ENCODE measurements at places on chromosomes 4 and X.

DNA sequence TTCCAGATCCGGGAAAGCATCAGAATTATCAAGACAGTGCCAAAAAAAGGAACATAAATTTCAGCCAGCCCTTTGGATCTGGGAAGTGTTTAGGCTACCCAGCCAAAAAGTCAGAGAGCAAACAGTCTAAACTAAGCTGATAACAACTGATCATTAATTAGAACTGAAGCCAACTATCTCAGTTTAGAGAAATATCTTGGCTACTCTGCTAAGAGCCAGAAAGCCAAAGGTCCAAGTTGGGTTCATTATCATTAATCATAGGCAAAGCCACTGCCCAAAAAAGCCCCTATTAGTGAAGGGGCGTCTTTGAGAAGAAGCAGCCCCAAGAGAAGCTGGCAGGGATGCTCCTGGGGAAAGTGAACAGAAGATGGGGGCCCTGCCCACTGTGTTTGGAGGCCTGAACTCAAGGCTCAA, 37.0 kb upstream of the SHISA3 start:
- no peaks in the 10 kb centered on the region for H3K36me3 ChIP-seq
- no peak overlapping the region for H3K27ac ChIP-seq
- DNase-seq = no peak

GRCh38 chr4:113958766-113959538, 20.5 kb downstream of the ARSJ start:
- H3K27ac ChIP-seq = no peak overlapping the region
- H3K27me3 ChIP-seq = no peaks in the 10 kb centered on the region
- DNase-seq = no peak

DNA sequence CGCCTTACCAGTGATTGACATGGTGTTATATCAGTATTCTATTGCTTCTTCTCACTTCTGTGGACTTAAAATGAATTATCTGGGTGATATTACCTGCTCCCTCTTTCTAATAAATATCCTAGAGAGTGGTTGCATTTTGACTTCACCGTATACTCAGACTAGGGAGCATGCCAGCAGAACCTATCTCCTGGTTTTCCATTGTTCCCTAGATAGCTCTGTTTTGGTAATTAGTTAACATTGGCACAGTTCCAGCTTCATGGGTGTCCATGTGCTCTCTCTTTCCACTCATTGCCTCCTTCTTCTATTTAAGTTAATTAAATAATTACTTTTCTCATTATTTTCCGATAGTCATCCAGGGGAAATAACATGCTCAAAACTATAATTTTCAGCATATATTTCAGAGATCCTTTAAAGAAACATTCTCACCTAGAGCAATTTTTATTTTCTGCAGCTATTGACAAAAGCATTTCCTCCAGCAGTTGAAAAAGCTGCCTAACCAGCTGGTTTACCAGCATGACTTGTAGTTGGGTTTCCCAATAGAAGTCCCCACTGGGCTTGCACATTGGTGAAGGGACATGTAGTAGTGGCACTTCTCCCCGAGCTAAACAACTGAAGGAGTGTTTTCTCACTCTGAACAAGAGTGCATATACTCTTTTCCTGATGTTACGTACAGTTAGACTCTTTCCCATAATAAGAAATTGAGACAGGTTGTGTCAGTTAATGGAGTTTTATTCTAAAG, 27.9 kb upstream of the PAPSS1 start:
- no peaks in the 10 kb centered on the region for H3K4me1 ChIP-seq
- H3K36me3 ChIP-seq = no peaks in the 10 kb centered on the region
- no peaks in the 10 kb centered on the region for H3K27me3 ChIP-seq
- DNase-seq = no peak
- no peak overlapping the region for H3K4me3 ChIP-seq

GRCh38 chr4:113560579-113560978, 201.0 kb downstream of the CAMK2D start:
- no peak for DNase-seq
- no peak overlapping the region for H3K27ac ChIP-seq
- H3K4me3 ChIP-seq = no peak overlapping the region

DNA sequence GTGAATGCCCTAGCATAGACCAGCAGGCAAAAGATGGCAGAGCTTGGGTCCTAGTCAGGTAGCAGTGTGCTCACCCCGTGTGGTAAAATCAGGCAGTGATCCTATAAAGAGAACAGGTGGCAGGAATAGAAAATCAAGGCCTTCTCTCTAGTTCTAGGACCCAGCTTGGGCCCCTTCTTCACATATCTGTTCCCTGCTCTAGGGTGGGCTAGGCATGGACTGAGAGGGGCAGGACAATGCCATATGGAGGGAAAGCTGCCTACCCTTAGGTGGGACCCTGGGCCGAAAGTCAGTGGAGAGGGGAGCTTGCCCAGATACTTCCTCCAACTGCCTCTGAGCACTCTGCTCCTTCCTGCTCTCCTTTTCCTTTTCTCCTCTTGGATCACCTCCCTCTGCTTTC, 117.4 kb upstream of the NALF2 start:
- no peaks in the 10 kb centered on the region for H3K27me3 ChIP-seq
- DNase-seq = no peak
- H3K4me3 ChIP-seq = no peak overlapping the region
- H3K36me3 ChIP-seq = no peaks in the 10 kb centered on the region

- H3K4me3 ChIP-seq = no peak overlapping the region
- no peaks in the 10 kb centered on the region for H3K4me1 ChIP-seq
- H3K27ac ChIP-seq = no peak overlapping the region
Observed at GRCh38 chrX:13752646-13753045, 18.1 kb downstream of the OFD1 start.

DNA sequence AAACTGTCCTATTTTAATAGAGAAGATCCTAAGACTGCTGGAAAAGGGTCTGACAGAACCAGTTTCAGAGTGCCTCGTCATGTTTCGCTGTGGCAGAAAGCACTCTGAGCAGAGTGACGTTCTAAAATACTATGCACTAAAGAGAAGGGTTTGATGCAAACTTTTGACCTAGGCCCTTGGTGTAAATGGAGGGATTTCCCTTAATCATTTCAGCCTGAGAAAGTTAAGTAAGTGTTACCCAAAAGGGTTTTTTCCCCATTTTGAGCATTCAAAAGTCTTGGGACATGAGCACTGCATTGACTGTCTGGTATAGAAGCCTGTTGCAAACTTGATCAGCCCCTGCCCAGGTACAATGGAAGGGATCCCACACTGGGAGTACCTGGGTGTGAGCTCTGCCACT, 157.5 kb upstream of the ATOH1 start:
- H3K4me1 ChIP-seq = no peaks in the 10 kb centered on the region
- H3K27me3 ChIP-seq = no peaks in the 10 kb centered on the region
- H3K27ac ChIP-seq = no peak overlapping the region
- H3K36me3 ChIP-seq = no peaks in the 10 kb centered on the region
- H3K4me3 ChIP-seq = no peak overlapping the region

DNA sequence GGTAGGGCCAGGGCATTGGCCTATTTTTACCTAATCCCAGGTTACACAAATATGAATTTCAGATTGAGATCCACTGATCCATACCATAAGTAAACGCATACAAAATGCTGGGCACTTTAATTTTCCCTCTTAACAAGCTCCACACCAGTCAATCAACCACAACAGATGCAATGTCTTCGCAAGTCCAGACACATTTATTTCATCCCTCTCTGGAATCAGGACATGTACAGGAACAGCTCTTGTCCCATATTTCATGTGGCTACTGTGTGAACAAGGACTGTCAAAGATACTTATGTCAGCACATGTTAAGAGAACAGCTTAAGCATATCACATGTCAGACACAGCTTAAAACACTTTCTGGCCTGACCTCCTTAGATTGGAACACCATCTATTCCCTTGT, 145.9 kb downstream of the PPP3CA start:
- no peak overlapping the region for H3K27ac ChIP-seq
- H3K4me3 ChIP-seq = no peak overlapping the region
- no peaks in the 10 kb centered on the region for H3K36me3 ChIP-seq
- peaks cover 2% of the 10 kb centered on the region for H3K4me1 ChIP-seq
- no peaks in the 10 kb centered on the region for H3K27me3 ChIP-seq
- no peak for DNase-seq

DNA sequence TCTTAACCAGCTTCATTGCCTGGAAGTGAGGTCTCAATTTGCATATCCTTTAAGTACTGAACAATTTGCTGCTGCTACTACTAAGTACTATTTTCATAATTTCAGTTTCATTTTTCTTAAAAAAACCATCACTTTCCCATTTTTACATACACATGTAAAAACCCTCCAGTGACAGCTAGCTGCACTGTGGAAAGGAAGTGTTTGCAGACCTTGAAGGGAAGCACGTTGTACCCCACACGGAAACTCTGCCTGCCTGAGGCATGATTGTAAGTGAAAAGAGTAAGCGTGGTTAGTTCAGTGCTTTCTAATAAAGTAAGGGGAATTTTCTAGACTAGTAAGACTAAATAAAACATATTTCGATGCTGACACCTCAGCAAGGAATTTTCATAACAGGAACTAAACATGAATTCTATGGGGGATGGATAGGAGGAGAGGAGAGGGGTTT, 103.6 kb downstream of the RAPGEF2 start:
- no peaks in the 10 kb centered on the region for H3K27me3 ChIP-seq
- no peak overlapping the region for H3K4me3 ChIP-seq
- H3K27ac ChIP-seq = no peak overlapping the region
- no peak for DNase-seq
- no peaks in the 10 kb centered on the region for H3K4me1 ChIP-seq
- H3K36me3 ChIP-seq = no peaks in the 10 kb centered on the region

- DNase-seq = no peak
- no peaks in the 10 kb centered on the region for H3K4me1 ChIP-seq
- no peak overlapping the region for H3K4me3 ChIP-seq
- H3K36me3 ChIP-seq = no peaks in the 10 kb centered on the region
- no peaks in the 10 kb centered on the region for H3K27me3 ChIP-seq
Observed at GRCh38 chrX:110286106-110286505, 31.8 kb downstream of the AMMECR1 start.

All from iPS DF 6.9 (cell line).